ENCODE measurements at places on chromosomes 2 and 18.

- ATAC-seq, result no peak
These were observed 141.1 kb upstream of the ETAA1 start for GRCh38 chr2:67255933-67256615.

- ATAC-seq, result no peak
These were observed 1018.4 kb upstream of the ACVR2A start for GRCh38 chr2:146826388-146826787.

- peak; percentile 68 for ATAC-seq
These were observed 605 bp downstream of the REV1 start for GRCh38 chr2:99489063-99489760.

- peak; percentile 4 for ATAC-seq
These were observed 20.6 kb upstream of the CAVIN2 start for GRCh38 chr2:191867507-191867847.

DNA sequence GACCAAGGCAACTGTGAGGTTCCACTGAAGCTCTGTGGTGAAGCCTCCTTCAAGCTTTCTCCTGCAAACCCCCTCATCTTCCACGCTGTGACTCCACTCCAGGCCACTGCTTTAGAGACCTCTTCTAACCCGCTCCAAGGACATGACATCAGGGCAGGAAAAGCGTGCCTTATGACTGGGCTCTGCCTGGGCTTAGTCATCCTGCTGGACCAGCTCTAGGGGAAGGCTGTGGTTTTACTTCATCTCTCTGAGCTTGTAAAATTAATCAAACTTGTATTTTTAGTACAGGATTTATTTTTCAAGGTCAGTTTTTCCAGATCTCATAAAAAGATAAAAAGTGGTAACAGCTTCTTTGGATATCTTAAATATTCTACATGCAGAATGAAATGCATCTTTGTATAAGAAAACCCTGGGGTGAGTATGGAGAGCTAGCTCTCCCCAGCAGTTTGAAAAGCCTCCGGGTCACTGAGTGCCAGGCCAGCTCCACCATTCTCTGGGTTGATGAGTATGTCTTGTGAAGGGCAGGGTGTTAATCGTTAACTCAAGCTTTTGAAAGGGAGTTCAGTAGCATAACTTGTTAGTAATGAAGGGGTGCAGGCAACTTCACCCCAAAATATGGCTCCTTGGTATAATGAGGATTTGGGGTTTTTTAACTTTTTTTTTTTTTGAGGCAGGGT is 33.1 kb upstream of the YPEL5 start:
- peak; percentile 44 for ATAC-seq

- no peak for ATAC-seq
These were observed 366.5 kb downstream of the DSC3 start for GRCh38 chr18:30676053-30676480.

GRCh38 chr2:150066490-150066889 is 421.0 kb downstream of the RND3 start:
- ATAC-seq, result no peak

DNA sequence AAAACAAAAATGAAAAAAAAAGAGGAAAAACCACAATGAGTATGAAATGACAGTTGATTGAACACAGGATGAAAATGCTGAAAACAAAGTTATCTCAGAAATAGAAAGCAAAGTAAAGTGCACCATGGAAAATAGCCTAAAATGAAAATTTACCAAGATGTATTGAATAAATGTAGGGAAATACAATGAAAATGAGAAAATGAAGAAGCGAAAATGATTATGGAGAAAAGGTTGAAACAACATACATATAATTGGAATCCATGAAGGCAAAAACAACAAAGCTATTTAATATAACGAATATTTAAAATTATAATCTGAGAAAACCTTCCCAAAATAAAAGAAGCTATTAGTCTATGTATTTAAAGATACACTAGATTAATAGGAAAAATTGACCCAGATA is 147.4 kb downstream of the TMEM18 start:
- ATAC-seq, result no peak

GRCh38 chr2:178449700-178450523 is 1.1 kb downstream of the PRKRA start:
- ATAC-seq, result no peak

DNA sequence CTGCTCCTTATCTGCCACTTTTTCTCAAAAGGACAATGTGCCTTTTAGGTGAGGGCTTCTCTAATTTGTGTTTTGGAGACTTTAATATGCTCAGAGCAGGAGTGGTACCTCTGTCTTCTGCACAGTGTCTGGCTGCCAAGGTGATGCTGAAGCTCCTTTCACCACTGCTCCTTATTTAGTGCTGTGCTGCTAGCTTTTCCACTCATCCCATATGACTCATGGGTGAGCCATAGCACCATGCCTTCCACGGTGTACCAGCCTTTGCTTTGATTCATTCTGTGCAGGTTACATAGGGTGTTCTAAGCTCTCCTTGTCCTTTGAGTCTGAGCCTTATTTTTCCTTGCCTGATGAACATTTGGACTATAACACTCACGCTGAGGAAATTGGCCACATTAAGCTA is 202.4 kb downstream of the ARL6IP6 start:
- no peak for ATAC-seq
